ENCODE measurements at places on chromosomes 5 and 9. TPM values are rescaled to one million over a fixed set of nuclear protein-coding genes. Genes with fewer than 3 reads are reported as not detected.

The WNT8A gene
- not detected for total RNA-seq

The DMGDH gene
- 2.4 TPM for total RNA-seq

The SH3PXD2B gene
- total RNA-seq, result not detected

The TAF11L10 gene
- not detected for total RNA-seq
